Activated CD8-positive, alpha-beta memory T cell treated with anti-CD3 and anti-CD28 coated beads for 4 hours (primary cell): ENCODE measurements at places on chromosomes 16 and 17.
A peak's percentile ranks its signal among the peaks of the same experiment; 100 is the strongest.

GRCh38 chr16:74743668-74744299, 30.8 kb downstream of the FA2H start:
- DNase-seq: no peak

DNA sequence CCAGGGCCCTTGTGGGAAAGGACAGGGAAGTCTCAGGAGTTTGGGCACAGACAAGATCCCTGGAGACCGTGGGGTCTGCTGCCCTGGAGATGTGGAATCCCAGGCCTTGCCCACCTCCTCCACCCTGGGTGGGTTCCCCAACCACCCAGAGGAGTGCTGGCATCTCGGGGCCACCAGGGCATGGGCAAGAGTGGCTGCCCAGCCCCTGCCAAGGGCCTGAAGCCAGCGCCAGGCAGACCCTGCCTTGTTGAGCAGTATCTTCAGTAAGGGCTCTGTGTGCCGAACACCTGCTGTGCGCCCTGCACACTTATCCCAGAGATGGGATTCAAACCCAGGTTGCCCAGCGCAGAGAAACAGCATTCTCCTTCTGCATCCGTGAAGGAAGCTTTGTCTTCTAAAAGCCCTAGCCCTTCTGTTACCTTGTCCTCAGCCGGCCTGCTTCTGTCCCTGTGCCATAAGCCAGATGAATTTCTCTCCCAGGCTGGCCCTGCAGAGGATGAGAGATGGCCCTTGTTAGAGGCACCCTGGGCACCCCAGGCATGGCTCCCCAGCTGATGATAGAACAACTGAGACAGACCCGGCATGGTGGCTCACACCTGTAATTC, 32.4 kb downstream of the TMEM235 start:
- DNase-seq: no peak

DNA sequence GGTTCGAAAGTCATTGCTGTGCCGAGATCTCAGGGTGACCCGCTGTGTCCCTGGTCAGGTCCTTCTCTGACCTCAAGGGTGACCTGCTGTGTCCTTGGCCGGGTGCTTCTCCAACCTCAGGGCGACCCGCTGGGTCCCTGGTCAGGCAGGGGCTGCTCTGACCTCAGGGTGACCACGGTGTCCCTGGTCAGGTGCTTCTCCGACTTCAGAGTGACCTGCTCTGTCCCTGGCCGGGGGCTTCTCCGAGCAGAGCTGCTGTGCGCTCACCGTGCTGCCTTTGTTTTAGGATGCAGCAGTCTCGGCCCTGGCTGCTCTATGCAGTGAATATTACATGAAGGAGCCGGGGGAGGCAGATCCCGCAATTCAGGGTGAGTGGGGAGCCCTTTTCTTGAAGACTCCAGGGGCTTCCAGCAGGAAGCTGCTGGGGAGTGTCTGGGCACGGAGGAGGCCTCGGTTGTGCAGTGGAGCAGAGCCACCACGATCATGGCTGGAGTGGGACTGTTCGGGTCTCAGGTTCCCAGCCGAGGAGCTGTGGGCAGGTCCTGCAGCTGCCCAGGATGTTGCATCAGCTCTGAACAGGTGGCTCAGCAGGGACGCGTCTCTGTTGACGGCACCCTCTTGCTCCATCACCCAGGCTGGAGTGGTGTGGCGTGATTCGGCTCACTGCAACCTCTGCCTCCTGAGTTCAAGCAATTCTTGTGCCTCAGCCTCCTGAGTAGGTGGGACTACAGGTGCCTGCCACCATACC, 83.7 kb upstream of the ZNF750 start:
- DNase-seq: no peak

DNA sequence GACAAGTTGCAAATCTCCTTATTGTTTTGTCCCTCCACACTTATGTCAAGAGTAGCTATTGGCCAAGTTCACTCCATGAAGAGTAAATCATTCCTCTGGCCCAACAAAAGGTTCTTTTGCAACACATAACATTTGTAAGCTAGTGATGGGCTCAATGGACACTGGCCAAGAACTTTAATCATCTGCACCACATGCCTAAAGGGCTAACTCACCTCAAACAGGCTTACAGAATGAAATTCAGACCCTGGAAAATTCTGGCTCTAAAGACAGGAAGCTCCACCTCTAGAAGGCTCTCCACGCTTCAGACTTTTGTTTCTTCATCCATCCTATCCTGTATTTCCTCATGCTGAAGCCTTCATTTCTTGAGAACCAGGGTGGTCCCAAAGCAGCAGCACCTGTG, 10.9 kb upstream of the ANKFN1 start:
- no peak for DNase-seq

- no peak for DNase-seq
Observed at GRCh38 chr16:88570691-88571092, 489 bp downstream of the ZC3H18 start.

- no peak for DNase-seq
Observed at GRCh38 chr17:73341350-73342049, 29.7 kb upstream of the CDC42EP4 start.

GRCh38 chr17:65587534-65588180, 26.2 kb upstream of the AXIN2 start:
- no peak for DNase-seq

GRCh38 chr17:77373299-77374169, 232.8 kb downstream of the SEC14L1 start:
- no peak for DNase-seq

GRCh38 chr16:53937161-53937880, 233.4 kb downstream of the FTO start:
- DNase-seq: no peak

GRCh38 chr16:30947859-30948666, 805 bp upstream of the ORAI3 start:
- no peak for DNase-seq

GRCh38 chr16:52929478-52930400, 123.0 kb downstream of the CHD9NB start:
- DNase-seq: no peak

- no peak for DNase-seq
Observed at GRCh38 chr17:32807577-32807976, 69.3 kb downstream of the MYO1D start.

- no peak for DNase-seq
Observed at GRCh38 chr16:26747760-26748159, 319.0 kb upstream of the C16orf82 start.

DNA sequence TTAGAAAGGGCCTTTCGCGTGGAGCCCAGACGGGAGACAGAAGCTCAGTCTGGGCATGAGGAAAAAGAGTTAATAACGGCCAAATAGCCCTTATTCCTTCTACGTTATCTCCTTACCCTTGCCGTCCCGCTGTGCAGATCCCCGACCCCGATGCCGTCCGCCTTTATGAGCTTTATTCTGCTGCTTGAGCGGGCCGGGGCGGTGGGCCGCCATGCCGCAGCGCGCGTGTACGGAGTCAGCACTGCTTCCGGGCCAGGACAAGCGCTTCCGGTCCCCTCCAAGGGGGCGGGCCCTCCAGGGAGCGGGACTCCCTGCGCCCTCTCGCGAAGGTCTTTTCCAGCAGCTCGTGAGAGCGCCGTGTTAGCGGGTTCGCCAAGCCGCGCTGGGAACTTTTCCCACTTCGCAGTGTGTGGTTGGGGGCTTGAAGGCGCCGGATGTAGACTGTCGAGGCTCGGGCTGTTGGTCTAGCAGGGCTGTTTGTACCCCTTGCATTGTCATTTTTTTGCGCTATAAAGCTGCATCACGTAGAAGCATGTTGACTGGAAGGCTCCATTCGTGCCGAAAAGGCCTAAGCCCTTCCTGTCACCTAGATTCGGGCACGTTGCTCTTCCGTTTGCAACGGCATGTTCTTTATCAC, at the start of gene TSR1:
TSR1 (minus strand) TSS at position 243 of the 637 bp plus-strand sequence; CDS start at position 213, 30 bp downstream.
- DNase-seq: peak; percentile 81

DNA sequence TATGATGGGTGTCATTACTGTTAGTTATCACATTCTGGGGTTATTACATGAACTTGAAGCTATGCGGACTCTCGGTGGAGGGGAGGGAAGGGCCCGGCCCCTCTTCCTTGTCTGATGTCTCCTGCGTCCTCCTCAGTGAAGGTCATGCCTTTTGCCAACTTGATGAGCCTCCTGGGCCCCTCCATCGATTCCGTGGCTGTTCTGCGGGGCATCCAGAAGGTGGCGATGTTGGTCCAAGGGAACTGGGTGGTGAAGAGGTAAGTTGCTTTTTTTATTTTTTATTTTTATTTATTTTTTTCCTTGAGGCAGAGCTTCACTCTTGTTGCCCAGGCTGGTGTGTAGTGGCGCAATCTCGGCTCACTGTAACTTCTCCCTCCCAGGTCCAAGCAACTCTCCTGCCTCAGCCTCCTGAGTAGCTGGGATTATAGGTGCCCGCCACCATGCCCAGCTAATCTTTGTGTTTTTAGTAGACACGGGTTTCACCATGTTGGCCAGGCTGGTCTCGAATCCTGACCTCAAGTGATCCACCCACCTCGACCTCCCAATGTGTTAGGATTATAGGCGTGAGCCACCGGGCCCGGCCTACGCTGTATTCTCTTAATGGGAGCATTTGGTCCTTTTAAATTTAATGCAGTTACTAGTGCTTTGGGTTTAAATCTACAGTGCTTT, 21.6 kb downstream of the POLR3E start:
- peak; percentile 21 for DNase-seq

- DNase-seq: no peak
Observed at GRCh38 chr17:50679008-50679544, 28.6 kb downstream of the ANKRD40 start.

DNA sequence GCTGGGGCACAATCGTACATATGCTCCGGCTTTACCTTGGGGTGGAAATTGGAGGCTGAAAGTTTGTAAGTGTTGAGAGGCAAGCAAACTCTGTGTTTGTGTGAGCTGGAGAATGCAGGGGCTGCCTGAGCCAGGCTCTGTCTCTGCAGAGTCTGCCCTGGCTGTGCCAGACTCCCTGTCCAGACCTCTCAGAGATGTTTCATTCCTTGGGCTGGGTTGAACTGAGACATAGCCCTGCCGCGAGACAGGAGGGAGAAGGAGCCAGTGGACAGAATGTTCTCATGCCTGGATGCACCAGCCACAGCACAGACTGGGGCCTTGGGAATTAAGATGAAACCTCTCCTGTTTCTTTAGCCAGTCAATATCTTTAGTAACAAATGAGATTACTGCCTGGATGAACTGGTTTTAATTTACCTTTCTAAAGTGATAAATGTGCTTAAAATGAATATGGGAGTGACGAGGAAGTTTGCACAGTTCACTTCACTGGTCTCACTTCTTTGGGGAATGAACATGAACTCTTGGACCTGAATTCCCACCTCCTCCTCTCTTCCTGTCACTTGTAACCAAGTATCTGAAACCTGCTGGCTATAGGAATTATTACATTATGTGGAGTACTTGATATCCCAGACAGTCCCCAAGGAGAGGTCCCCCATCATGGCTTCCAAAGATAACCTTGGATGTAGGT, 40.1 kb downstream of the YPEL2 start:
- DNase-seq: no peak

- DNase-seq: no peak
Observed at GRCh38 chr17:39579318-39580081, 28.2 kb downstream of the NEUROD2 start.

- no peak for DNase-seq
Observed at GRCh38 chr17:67902511-67903231, 77.4 kb downstream of the BPTF start.

- DNase-seq: no peak
Observed at GRCh38 chr17:19248151-19248927, 11.2 kb downstream of the EPN2 start.

- DNase-seq: no peak
Observed at GRCh38 chr16:88943131-88943664, 33.8 kb downstream of the CBFA2T3 start.

GRCh38 chr16:16138034-16138635, 85.2 kb downstream of the ABCC6 start:
- DNase-seq: no peak

DNA sequence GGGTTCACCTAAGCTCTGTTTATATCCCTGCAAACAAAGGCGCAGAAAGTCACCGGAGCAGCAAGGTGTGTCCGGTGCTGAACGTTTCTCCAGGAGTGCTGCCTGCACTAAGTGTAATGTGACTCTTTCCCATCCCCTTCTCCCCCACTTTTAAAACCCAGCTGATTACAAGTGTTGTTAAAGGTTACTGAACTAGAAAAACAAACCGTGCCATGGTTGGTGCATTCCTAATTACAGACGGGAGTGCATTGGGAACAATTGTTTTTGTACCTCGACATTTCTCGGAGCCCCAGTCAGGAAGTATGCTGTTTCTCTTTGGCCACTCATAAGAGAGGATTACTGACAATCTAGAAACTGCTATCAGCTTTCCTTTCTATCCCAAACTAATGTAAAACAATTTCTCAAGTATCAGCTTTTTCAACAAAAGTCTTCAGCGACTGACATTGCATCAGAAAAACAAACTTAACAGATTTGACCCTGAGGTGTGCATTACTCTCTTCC, 441.0 kb upstream of the SALL1 start:
- no peak for DNase-seq

DNA sequence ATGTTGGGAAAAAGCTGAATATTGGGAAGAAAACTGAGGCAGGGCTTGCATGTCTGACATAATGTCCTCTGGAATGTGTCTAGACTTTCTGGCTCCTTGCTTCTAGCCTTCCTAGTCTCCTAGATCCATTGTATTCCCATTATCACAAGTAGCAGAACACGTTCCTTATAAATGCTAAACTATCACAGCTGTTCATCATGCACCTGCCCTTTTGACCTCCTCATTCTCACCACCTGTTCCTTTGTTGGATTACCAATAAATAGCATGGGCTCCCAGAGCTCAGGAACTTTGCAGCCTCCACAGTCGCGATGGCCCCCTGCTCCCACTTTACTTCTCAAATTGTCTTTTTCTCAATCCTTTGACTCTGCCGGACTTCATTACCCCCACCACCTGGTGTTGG, 49.7 kb downstream of the ACSM1 start:
- DNase-seq: no peak

DNA sequence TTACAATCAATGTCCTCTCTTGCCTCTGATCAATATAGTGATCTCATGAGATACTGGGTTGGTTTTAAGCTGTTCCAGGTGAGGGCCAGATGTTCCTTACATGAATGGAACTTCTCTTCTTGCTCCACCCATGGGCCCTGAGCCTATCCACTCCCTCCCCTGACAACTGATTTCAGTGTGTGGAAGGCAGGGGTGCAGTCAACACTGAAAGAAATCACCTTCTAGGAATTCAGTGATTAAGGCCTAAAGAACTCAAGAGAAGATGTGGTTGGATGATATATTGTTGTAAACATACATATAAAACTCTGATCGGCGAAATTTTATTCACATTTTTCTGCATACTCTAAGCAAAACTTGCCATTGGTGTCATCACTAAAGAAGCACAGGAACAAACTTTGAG, 6.7 kb upstream of the GOSR2 start:
- DNase-seq: no peak

GRCh38 chr17:35241520-35241919, 1.4 kb upstream of the SLFN5 start:
- DNase-seq: no peak

DNA sequence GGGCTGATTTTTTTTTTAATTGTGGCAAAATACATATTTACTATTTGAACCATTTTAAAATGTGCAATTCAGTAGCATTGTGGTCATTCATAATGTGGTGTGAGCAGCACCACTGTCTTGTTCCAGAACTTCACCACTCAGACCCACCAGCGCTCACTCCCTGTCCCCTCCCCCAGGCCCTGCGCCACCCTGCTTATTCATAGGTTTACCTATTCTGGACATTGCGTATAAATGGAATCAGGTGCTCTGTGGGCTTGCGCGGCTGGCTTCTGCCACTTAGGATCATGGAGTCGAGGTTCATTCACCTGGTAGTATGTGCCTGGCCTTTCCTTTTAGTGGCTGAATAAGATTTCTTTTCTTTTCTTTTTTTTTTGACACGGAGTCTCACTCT, 59.4 kb downstream of the NT5M start:
- no peak for DNase-seq

GRCh38 chr17:67680445-67681224, 37.1 kb upstream of the NOL11 start:
- no peak for DNase-seq

GRCh38 chr16:86449446-86450095, 60.8 kb upstream of the FOXF1 start:
- no peak for DNase-seq
